ENCODE measurements at places on chromosomes 3 and 15. TPM values are rescaled to one million over a fixed set of nuclear protein-coding genes. Genes with fewer than 3 reads are reported as not detected.

Gene KCNH8
- 0.04 TPM for total RNA-seq

Gene LSG1
- 56.6 TPM for total RNA-seq

Gene AZI2
- 38.3 TPM for total RNA-seq

Gene ANKUB1
- not detected for total RNA-seq

Gene RAB5A
- total RNA-seq: 54.2 TPM

Gene C2CD4A
- 0.12 TPM for total RNA-seq
